ENCODE measurements at places on chromosomes 1 and 21.
A peak's percentile ranks its signal among the peaks of the same experiment; 100 is the strongest.

- peak; percentile 52 for DNase-seq
Observed at GRCh38 chr1:25699500-25700143, 83.0 kb downstream of the MAN1C1 start.

DNA sequence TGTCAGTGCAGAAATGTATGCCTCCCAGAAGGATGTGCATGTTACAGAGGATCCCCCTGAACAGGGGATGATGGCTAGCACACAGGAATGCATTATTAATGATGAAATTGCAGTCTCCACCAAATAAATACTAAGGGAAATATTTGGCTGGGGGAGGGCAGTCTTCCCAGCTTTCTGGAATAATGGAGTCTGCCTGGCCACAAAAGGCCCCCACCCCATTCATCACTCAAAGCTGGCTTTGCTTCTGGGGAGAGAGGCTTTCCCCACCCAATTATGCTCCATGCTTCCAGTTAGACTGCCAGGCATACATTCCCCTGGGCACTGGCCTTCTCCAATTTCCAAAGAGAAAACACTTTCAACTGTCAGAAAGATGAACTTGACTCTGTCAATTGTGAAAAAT, 302.7 kb downstream of the SIPA1L2 start:
- no peak for DNase-seq

DNA sequence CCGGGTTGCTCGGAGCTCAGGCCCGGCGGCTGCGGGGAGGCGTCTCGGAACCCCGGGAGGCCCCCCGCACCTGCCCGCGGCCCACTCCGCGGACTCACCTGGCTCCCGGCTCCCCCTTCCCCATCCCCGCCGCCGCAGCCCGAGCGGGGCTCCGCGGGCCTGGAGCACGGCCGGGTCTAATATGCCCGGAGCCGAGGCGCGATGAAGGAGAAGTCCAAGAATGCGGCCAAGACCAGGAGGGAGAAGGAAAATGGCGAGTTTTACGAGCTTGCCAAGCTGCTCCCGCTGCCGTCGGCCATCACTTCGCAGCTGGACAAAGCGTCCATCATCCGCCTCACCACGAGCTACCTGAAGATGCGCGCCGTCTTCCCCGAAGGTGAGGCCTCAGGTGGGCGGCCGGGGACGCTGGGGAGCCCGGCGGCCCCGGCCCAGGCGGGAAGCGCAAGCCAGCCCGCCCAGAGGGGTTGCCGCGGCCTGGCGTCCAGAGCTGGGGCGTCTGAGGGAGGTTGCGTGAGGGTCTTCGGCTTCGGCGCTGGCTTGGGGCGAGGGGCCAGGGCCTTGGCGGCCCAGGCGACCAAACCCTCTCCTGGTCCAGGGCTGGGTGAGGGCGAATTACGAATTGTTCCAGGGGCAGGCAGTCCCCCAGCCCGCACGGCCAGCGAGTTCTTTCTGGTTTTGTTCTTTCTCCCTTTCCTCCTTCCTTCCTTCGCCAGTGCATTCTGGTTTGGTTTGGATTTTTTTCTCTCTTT, 805 bp downstream of the SIM2 start:
- no peak for DNase-seq

GRCh38 chr21:42558846-42559245, 45.2 kb downstream of the SLC37A1 start:
- DNase-seq = no peak

GRCh38 chr1:93651695-93652094, 29.9 kb downstream of the BCAR3 start:
- DNase-seq = no peak

- no peak for DNase-seq
Observed at GRCh38 chr21:25572861-25573310, 34.4 kb downstream of the MRPL39 start.

DNA sequence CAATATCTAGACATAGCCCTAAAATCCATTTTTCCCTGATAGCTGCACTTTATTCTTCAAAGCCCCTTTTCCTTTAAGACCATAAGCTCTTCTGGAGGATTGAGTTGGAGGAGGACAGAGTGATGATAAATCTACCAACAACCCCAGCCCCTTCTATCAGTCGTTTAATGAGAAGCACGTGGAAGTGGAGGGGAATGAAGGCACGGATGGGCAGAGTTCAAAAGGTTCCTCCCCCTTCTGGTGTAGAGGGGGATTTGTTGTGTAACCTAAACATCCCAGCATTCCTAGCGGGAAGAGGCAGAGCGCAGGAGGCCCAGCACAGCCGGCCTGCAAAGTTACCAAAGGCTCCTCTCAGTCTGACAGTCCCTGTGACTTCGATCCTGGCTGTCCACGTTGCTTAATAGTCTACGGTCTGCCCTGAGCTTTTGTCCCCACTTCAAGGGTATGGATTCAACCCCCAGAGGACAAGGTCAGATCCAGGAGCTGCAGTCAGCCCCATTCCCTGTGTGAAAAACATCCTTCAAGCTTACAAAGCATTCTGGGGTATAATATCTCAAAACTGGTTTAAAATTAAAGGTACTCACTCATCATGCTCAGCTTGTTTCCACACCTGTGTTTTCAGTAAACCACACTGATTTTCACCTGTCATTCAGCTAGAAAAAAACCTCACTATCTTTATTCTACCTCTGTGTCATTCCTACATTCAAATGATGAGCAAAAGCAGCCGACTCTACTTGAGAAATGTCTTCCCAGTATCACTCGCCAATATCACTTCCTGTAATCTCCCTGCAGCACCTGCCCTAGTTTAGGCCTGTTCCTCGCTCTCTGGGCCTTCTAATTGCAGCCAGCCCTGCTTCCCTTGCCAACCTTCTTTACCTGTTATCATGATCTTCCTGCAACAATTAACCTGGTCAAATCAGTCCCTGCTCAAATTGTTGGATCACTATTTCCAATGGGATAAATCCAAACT, 117.9 kb downstream of the PLPP3 start:
- DNase-seq = no peak

DNA sequence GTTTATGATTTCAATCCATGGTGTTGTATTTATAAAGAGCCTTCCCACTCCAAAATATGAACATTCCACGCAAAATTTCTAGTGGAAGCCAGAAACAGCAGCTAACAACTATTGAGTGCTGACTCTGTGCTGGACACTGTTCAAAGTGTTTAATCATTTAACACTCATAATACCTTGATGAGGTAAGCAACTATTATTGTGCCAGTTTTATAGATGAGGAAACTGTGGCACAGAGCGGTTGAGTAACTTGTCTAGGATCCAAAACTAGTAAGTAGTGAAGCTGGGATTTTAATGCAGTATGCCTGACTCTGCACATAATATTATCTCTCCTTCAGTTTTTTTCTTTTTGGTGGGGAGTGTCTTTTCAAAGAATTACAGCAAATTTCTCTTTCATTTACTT, 228.3 kb downstream of the SLC35F3 start:
- no peak for DNase-seq

- no peak for DNase-seq
Observed at GRCh38 chr1:230922620-230923019, 54.3 kb upstream of the C1orf198 start.

DNA sequence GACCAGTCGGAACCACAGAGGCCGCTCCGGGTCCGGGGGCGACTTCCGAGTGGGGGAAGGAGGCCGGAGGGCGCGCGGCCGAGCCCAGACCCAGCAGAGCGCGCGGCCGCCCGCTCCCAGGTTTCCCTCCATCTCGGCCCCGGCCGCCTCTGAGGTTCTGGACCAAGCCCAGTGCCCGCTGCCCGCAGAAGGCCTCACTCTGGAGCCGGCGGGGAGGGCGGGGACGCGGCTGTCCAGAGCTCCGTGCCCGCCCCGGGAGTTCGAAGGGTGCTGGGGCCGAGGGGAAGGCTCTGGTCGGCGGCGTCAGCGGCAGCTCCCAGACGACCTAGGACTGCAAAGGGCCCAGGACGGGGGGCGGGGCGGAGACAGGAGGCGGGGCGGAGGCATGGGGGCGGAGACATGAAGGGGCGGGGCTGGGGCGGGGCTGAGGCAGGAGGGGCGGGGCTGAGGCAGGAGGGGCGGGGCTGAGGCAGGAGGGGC, 48.0 kb upstream of the SLC19A1 start:
- DNase-seq = no peak

DNA sequence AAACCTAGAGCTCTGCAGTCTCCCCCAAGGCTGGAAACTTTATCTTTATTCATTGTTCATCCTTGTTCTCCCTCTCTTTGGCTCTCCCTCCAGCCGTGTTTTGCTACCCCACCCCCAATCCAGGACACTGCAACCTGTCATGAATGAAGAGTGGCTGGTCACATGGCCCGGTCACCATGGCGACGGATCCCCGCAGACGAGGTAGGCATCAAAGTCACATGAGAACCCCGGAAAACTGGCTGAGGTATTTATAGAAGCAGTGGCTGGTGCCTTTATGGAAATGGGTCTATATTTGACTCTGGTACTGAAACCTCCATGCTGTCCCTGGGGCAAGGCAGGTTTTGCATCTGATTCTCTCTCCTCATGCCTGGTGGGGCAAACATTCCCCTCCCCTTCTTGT, 13.4 kb upstream of the SLC6A17 start:
- DNase-seq = peak; percentile 56

DNA sequence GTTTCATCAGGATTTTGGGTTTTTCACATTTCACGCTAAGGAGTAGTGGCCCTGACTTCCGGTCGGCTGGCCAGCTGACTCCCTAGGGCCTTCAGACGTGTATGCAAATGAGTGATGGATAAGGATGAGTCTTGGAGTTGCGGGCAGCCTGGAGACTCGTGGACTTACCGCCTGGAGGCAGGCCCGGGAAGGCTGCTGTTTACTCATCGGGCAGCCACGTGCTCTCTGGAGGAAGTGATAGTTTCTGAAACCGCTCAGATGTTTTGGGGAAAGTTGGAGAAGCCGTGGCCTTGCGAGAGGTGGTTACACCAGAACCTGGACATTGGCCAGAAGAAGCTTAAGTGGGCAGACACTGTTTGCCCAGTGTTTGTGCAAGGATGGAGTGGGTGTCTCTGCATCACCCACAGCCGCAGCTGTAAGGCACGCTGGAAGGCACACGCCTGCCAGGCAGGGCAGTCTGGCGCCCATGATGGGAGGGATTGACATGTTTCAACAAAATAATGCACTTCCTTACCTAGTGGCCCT, 23.1 kb upstream of the TNFRSF1B start:
- no peak for DNase-seq

DNA sequence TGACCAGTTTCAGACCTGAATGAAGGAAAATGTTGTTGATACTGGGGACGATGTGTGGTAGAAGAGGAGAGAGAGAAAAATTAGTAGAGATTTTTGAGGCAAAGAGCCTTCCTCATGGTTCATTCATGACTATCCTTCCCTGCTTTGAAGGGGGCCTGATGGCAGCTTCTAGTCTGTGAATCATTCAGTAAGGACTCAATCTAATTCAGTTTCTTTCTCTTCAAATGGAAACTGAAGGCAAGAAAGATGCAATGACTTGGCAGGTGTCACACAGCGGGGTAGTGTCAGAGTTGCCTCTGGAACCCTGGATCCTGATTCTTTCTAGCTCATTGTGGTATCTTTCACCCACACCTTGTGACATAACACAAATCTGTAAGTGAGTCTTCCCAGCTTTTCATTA, 14.9 kb upstream of the CD5L start:
- DNase-seq = no peak

DNA sequence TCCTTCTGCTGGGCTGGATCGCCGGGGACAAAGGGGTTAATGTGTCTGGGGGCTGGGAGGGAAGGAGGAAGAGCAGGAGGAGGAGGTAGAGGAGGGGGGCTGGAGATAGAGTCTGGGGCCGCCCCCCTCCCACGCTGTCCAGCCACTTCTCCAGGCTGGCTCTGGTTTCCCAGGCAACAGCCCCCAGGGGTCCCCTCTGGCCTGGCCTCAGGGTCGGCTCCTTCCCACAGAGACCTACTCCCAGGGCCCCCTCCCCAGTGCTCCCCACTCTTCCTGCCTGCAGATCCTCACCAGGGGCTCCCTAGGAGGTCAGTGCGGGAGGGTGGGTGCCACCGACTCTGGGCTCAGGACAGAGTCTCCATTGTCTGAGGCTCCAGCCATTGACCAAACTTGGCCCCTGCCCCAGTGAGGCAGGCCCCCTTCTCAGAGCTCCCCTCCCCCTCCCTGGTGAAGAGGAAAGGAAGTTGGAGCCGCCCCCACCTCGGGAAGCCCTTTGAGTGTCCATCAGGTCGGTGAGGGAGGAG, 34.1 kb downstream of the ARHGEF10L start:
- DNase-seq = no peak

DNA sequence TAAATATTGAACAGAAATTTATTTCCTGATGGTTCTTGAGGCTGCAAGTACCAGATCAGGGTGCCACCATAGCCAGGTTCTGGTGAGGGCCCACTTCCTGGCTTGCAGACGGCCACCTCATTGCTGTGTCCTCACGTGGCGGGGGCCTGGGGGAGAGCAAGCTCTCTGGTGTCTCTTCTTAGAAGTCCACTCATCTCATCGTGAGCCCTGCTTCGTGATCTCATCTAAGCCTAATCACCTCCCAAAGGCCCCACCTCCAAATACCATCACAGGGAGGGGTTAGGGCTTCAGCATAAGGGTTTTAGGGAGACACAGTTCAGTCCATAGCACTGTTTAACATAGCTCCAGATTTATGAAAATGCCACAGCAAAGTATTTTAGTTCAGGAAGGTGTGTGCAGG, 119.7 kb downstream of the PRDM2 start:
- no peak for DNase-seq

DNA sequence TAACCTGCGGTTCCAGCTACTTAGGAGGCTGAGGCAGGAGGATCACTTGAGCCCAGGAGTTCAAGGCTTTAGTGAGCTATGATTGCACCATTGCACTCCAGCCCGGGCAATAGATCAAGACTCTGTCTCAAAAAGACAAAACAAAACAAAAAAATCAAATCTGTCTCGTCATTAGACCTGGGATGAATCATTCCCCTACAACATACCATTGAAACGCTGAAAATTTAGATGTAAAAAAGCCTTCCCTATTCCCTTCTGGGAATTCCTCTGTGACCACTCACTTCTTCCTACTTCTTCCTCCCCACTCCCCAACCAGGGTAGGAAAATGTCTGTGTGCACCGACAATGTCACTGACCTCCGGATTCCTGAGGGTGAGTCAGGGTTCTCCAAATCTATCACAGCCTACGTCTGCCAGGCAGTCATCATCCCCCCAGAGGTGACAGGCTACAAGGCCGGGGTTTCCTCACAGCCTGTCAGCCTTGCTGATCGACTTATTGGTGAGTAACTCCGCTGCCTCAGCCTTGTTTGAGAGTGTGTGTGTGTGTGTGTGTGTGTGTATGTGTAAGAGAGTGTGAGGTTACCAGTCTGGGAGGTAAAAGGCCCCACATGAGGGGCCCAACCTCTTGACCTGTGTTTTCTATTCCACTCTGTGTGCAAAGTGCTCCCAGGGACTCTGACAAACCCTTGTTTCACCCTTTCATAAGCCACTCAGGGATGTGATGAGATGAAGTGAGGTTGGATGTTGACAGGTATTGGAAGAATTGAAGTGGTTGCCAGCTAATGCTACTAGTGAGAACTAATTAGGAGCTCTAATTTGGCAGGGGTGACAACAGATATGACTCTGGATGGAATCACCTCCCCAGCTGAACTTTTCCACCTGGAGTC, 16.3 kb upstream of the SARS1 start:
- DNase-seq = no peak

DNA sequence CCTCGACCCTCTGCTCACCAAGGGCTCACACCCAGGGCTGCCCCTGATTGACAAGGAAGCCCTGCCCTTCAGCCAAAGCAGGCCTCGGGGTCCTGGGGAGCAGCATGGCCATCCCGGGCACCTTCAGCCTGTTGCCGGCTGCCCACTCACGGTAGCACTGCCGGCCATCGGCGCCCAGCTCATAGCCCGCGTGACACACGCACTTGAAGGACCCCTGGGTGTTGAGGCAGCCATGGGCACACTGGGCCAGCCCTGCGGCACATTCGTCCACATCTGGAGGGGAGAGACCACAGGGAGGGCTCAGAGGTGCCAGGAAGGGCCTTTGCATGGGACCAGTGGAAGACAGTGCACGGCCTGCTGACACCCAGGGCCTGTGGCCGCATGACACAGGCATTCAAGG, 57.4 kb downstream of the ARHGEF16 start:
- no peak for DNase-seq

Data from NCI-H1694 (cell line).